ENCODE measurements at places on chromosomes 11 and 22.

- DNase-seq, result no peak
Observed at GRCh38 chr11:119652907-119653659, 75.9 kb downstream of the NECTIN1 start.

GRCh38 chr11:21988477-21988876, 204.4 kb upstream of the ANO5 start:
- peak; percentile 31 for DNase-seq

- no peak for DNase-seq
Observed at GRCh38 chr11:42768576-42768975, 543.2 kb upstream of the API5 start.

DNA sequence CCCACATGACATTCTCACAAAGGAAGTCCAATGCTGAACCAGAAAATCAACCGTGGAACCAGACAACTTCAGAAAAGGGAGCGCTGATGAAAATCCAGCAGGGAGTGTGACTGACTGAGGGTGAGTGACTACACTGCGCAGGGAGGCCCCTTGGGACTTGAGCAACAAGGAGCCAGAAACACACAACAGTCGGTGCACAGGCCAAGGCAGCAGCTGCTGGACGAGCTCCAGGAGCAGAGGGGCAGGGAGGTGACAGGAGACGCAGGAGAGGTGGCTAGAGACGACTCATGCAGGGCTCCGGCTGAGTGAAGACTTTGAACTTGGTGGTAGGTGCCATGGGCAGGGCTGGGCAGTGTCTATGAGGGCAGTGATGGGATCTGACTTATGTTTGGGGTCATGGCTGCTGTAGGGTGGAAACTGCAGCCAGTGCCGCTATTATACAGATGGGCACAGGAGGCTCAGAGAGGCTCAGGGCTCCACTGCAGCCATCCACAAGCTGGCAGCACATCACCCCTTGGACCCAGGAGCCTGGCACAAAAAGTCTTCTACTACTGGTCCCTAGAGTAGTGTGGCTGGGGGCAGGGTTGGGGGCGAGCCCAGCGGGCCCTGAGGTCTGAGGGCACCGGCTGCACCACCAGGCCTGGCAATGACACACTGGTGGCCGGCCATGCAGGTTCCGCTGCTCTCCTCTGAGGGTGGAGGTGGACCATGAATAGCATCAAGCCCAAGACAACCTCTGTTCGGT, 10.3 kb upstream of the FADD start:
- no peak for DNase-seq

- no peak for DNase-seq
Observed at GRCh38 chr11:36757075-36757474, 159.0 kb upstream of the RAG2 start.

DNA sequence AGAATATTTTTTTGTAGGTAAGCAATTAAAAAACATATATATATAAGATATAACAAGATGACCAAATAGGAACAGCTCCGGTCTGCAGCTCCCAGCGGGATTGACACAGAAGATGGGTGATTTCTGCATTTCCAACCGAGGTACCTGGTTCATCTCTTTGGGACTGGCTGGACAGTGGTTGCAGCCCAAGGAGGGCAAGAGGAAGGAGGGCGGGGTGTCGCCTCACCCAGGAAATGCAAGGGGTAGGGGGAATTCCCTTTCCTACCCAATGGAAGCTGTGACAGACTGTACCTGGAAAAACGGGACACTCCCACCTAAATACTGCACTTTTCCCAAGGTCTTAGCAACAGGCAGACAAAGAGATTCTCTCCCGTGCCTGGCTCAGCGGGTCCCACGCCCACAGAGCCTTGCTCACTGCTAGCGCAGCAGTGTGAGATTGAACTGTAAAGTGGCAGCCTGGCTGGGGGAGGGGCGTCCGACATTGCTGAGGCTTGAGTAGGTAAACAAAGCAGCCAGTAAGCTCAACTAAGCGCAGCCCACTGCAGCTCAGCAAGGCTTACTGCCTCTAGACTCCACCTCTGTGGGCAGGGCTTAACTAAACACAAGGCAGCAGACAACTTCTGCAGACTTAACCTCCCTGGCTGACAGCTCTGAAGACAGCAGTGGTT, 163.8 kb downstream of the CWF19L2 start:
- DNase-seq, result no peak

- DNase-seq, result no peak
Observed at GRCh38 chr11:121582296-121582695, 129.5 kb upstream of the SORL1-AS1 start.

DNA sequence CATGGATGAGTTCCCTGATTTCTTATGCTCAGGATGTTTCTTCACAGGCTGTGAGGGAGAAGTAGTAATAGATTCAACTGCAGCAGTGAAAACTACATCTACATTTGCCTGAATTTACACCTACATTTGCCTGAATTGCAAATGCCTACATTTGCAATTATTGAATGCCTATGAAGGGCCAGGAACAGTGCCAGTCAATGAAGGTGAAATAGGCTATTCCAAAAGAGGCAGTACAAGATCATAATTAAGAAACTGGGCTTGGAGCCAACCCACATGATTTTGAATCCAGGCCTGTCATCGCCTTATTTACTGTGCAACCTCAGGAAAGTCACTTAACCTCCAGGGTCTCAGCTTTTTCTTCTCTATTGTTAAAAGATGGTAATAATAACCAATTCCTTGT, 1353.3 kb downstream of the FAM181B start:
- no peak for DNase-seq

- peak; percentile 67 for DNase-seq
Observed at GRCh38 chr11:117180661-117181585, 2.4 kb downstream of the SIDT2 start.

DNA sequence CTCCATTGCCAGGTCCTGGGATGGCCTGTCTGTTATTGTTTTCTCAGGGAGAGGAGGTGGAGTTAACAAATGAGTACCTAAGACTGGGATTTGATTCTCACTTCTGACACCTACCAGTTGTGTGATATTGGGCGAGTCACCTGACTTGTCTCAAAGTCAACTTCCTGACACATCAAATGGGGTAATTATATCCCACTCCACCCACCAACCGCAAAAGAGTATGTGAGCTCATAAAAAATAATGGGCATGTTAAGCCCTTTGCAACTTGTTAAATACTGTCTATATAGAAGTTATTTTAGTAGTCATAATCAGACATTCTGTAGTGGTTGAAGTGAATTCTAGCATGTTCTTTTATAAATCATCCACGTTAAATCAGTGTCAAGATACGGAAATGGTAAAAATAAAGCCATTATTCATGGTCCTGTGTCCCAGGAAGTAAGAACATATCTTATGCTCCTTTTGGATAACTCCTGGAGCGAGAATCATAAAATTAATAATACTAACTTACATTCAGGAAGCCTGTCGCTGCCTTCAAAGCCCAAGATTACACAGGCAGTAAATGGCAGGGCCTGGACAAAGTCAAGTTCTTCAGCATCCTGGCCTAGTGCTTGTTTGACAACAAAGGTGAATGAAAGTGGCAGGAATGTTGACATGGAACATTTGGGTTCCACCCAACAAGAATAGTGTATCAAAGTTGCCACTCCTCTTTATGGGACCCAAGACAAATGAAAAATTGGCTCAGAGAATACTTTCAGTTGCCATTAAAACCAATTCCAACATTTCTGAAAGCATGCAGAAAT, 54.3 kb downstream of the SYTL2 start:
- DNase-seq, result no peak

DNA sequence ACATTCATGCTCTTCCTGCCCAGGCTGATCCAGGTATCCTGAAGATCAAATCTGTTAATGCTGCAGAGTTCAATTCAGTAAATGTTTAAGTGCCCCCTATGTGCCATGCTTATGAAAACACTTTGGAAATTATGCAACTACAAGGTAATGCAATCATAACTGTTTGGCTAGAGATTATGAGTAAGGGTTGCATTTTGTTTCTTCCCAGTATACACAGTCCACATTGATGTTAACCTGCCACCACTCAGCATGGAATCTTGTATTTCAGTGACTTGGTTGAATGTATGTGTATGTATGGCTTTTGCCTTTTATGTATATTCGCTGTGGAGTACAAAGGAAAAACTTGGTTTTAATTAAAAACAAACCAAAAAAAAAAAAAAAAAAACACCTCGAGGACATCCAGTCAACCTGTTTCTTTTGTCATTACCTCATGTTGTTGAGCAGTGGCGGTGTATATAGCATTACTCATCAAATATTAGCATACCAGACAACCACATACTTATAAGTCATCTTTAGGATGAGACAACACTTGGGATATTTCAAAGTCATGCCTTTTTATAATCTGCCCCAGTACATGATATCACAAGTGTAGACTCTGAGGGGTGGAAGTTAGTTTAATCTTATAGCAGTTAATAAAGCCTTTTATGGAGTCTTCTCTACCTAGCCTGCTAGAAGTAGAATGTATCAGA, 86.1 kb upstream of the HORMAD2 start:
- no peak for DNase-seq

DNA sequence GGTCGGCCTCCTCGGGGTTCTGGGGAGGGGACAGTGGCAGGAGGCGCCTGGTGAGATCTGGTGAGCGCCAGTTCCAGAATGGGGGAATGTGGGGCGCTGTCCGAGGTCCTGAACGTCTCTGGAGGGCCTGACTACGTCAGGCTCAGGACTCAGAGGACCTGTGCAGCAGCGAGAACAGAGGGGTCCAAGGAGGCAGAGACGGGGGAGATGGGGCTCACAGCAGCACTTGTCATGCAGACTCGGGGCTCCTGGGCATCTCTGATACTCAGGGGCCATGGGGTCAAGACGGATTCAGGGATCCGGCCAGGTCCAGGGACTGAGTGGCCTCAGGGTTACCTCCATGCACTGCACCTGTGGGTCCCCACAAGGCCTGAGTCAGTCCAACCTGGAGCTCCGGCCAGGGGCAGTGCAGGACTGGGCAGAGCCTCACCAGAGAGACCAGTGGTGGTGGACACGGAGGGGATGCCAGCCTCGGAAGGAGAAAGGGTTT, 92.2 kb downstream of the BRD1 start:
- peak; percentile 81 for DNase-seq

GRCh38 chr22:17945156-17945887, 79.0 kb downstream of the MICAL3 start:
- peak; percentile 41 for DNase-seq

- peak; percentile 91 for DNase-seq
Observed at GRCh38 chr11:46389450-46390330, 1.9 kb downstream of the CHRM4 start.

DNA sequence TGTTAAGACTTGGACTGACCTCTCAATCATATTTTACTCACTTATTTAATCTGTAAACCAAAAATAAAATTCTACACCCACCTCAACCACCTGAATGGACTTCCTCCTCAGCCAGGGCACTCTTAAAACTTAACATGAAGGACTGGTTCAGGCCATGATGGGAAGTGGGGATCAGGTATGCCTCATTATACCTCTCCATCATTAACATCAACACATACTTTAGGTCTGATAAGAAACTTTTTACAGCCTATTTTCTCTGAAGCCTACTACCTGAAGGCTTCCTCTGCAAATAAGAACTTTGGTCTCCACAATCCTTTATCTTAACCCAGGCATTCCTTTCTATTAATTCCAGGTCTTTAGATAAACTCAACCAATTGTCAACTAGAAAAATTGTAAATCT, 390.0 kb downstream of the AASDHPPT start:
- DNase-seq, result no peak

GRCh38 chr11:125375146-125375545, 120.9 kb downstream of the FEZ1 start:
- no peak for DNase-seq

- DNase-seq, result no peak
Observed at GRCh38 chr11:123775715-123776549, 21.6 kb upstream of the OR6X1 start.

DNA sequence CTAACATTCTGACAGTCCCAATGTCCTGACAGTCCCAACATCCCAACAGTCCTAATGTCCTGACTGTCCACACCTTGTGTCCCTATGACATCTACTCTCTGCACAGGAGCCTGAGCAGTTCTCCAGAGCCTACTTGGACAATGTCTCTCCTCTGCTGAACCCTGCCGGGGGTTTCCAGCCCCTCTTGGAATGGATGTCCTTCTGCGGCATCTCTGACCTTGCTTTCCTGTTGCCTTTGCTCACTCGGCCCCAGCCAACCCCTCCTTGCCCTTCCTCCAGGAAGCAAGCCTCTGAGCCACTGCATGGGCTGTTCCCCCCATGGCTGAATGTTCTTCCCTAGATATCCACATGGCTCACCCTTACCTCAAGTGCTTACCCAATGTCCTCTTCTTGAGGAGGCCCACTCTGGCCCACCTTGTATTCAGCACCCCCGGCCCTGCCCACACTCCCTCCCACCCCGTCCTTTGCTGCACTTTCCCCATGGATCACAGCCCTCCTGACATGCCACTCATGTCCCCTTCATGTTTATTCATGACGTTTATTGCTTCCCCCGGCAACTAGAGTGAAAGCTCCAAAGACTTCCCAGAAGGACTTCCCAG, 59.5 kb downstream of the DHCR7 start:
- no peak for DNase-seq

- no peak for DNase-seq
Observed at GRCh38 chr22:24398409-24398808, 29.0 kb upstream of the ADORA2A start.

DNA sequence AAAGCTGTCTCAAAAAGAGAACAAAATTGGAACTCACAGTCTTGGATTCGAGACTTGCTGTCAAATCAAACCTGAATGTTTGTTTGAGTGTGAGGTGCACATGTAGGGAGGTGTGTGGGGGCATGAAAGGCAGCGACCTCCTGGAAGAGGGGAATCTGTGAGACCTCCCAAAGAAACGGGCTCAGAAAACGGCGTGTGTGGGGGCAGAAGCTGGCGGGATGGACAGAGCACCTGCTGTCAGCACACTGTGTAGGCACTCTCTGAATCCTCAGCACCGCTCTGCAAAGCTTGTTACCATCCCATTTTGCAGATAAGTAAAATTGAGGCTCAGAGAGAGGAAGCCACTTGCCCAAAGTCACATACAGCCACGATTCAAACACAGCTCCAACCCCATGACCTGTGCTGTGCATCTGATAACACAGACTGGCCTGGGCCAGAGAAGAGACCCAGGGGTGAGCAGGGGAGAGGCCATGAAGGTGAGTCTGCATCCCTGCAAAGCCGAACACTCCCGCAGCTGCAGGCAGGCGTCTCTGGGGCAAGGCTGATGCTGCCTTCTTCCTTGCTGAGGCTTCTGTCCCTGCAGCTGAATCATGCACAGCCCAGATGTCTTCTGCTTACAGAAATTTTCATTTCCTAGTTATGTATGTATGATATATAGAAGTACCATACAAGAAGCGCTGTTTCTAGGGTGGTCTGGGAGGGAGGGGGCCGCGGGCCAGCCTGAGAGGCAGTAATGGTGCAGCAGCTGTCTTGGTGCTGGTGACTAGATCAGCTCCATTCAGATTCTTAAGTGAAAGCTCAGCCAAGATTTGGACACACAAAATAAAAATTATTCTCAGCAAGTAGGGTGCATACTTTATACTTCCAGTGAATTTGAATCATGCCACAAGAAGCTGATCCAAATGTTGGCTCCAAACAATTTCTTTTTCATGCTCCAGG, 67.3 kb upstream of the SHISAL1 start:
- DNase-seq, result no peak
